Aortic smooth muscle cell (primary cell): ENCODE measurements at places on chromosomes 1 and 21. TPM values are rescaled to one million over a fixed set of nuclear protein-coding genes. Genes with fewer than 3 reads are reported as not detected.

The FAM72D gene
- 0.93 and 1.1 TPM in 2 replicates for total RNA-seq

The IFI44 gene
- 16.6 and 20.1 TPM in 2 replicates for total RNA-seq

The NCSTN gene
- 86.9 and 87.2 TPM in 2 replicates for total RNA-seq

The NUP133 gene
- 30.3 and 30.5 TPM in 2 replicates for total RNA-seq

The GBP7 gene
- total RNA-seq = not detected in 2 replicates

The ZYG11A gene
- 0.06 and 0.13 TPM in 2 replicates for total RNA-seq

The USP48 gene
- 40.4 and 43.8 TPM in 2 replicates for total RNA-seq

The SLC45A3 gene
- 2.0 and 2.6 TPM in 2 replicates for total RNA-seq

The GNG4 gene
- total RNA-seq = not detected in 2 replicates
